ENCODE measurements at places on chromosomes 12 and 14.

GRCh38 chr12:92634202-92634601 lies 68.6 kb upstream of the PLEKHG7 start:
- no peak for DNase-seq

- DNase-seq: no peak
Measured at GRCh38 chr12:129530517-129530916, 373.3 kb downstream of the TMEM132D start.

- DNase-seq: no peak
Measured at GRCh38 chr14:89304561-89304960, 112.5 kb downstream of the FOXN3 start.

DNA sequence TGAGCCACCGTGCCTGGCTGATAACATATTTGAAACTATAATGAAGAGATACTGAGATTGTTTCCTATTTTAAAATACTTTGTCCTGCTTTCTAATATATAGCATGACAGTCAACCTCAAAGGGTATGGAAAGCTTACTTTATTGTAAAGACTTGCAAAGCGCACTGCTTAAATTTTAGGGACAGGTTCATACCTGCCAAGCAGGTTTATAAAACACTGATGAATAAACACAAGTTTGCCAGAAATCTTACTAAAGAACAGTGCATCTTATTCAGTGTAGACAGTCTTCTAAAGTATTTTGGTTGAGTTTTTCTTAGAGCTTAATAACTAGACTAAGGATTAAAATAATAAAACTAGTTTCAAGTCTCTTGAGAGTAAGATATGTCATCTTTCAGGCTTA lies 4.8 kb downstream of the C12orf71 start:
- DNase-seq: no peak

GRCh38 chr14:77045238-77046162 lies 17.0 kb upstream of the IRF2BPL start:
- no peak for DNase-seq

- no peak for DNase-seq
Measured at GRCh38 chr12:48943221-48943620, 14.1 kb downstream of the ARF3 start.

GRCh38 chr12:115752913-115753726 lies 524.4 kb downstream of the MED13L start:
- DNase-seq: no peak

GRCh38 chr12:11748903-11749302 lies 99.4 kb downstream of the ETV6 start:
- no peak for DNase-seq

DNA sequence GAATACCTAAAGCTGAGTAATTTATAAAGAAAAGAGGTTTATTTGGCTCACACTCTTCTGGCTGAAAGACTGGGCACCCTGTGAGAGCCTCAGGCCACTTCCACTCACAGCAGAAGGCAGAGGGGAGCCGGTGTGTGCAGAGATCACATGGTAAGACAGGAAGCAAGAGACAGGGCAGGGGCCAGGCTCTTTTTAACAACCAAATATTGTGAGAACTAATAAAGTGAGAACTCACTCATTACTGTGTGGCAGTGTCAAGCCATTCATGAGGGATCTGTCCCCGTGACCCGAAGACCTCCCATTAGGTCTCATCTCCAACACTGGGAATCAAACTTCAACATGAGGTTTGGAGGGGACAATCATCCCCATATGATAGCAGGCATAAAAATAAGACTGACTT lies 180.8 kb upstream of the DIO3 start:
- DNase-seq: no peak

GRCh38 chr14:90321891-90322290 lies 9.8 kb downstream of the NRDE2 start:
- DNase-seq: no peak

- DNase-seq: no peak
Measured at GRCh38 chr14:93046705-93047050, 69.0 kb downstream of the ITPK1 start.

DNA sequence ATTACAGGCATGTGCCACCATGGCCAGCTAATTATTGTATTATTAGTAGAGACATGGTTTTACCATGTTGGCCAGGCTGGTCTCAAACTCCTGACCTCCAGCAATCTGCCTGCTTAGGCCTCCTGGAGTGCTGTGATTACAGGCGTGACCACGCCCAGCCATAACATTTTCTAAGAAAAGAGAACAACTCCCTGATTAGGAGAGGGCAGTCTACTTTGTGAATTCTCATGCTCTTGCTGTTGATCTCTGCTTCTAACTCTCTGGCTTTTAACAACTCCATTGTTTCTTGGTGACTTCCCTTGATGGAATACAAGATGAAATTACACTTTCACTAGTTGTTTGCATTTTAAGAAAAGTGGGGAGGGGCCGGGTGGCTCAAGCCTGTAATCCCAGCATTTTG lies 33.6 kb downstream of the SSH1 start:
- DNase-seq: no peak

DNA sequence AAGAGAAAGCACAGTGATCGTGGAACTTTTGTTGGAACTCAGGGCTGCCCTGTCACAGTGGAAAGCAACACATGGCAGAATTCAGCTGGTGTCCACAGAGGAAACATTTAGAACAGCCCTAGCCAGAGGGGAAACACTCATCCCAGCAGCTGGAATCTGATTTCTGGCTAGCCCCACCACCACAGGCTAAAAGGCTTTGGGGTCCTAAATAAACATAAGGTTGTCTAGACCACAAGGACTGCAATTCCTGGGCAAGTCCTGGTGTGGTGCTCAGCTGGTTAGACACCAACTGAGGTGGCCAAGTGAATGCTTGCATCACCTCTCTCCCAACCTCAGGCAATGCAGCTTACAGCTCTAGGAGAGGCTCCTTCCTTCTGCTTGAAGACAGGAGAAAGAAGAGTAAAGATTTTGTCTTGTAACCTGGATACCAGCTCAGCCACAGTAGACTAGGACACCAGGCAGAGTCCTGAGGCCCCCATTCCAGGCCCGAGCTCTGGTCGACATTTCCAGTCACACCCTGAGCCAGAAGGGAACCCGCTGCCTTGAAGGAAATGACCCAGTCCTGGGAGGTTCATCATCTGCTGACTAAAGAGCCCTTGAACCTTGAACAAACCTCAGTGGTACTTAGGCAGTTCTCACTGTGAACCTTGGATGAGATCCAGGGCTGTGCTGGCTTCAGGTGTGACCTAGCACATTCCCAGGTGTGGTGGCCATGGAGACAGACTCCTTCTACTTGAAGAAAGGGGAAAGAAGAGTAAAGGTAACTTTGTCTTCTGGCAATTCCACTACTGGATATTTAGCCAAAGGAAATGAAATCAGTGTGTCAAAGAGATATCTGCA lies 85.4 kb upstream of the PLXNC1 start:
- DNase-seq: no peak

GRCh38 chr14:65243766-65244442 lies 141.6 kb upstream of the MAX start:
- DNase-seq: no peak

DNA sequence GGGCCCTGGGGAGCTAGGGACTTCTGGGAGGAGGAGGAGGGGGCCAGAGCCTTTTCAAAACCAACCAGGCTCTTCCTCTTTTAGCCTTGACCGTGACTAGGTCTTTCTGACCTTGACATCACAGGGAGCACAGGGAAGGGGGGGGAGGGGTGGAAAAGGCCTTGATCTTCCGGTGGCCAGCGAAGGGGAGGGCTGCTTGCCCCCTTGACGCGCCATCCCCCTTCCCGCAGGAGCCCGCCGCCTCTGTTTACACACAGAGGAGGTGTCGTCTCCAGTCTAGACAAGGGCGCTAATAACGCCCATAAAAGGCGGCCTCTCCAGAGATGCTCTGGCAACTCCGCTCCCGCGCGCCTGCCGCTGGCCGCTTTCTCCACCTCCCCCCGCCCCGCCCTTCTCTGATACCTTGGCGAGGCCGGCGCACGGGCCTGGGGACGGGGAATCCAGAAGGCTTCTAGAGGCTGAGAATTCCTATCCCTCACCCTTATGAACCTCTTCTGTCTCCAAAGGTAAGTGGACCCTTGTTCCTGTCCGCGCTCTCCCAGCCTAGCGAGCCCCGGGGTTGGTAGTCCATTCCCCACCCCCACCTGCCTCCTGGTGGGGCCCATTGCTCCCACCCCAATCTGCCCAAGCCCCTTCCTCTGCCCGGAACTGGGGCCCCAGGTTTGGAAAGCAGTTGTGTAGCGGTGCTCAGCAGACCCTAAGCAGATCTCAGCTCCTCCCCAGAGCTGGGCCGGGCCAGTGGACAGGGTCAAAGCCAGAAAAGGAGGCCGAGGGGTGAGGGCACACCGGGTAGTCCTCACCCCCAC lies 4.9 kb upstream of the HOXC12 start:
- DNase-seq: no peak

- DNase-seq: no peak
Measured at GRCh38 chr12:94743174-94743573, 92.8 kb upstream of the TMCC3 start.

- no peak for DNase-seq
Measured at GRCh38 chr12:122849352-122850047, 14.2 kb downstream of the HIP1R start.

DNA sequence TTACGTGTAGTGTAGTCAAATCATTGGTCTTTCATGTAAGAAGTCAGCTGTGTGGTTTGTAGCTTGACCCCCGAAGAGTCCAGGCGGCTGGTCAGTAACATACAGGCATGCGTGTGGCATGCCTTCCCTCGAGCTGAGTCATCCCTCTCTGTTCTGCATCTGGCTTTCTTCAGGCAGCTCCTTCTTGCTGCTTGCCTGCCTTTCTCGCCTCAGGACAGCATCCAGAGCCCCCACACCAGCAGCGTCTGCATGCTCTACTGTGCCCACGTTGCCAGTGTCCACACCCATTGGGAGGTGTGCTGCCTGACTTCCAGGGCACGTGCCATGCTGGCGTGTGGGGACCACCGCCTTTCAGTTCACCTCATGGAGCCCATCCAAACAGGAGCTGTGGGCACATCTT lies 96.8 kb downstream of the EP400 start:
- no peak for DNase-seq

GRCh38 chr12:46653311-46653710 lies 172.5 kb downstream of the SLC38A4 start:
- no peak for DNase-seq

DNA sequence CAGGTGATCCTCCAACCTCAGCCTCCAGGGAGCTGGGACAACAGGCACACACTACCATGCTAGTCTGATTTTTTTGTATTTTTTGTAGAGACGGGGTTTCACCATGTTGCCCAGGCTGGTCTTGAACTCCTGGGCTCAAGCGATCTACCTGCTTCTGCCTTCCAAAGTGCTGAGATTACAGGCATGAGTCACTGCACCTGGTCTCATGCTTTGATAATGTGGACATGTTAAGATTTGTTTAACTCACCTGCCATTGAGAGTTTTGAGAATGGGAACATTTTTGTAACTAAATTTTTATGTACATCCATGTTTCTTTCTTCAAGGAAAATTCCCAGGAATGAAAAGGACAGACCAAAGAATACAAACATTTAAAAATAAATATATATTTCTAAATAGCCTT lies 121.2 kb downstream of the MIPOL1 start:
- DNase-seq: no peak

GRCh38 chr12:119374635-119375034 lies 40.1 kb downstream of the CCDC60 start:
- no peak for DNase-seq

GRCh38 chr12:12606781-12607589 lies 4.7 kb upstream of the CREBL2 start:
- DNase-seq: no peak

GRCh38 chr14:104206281-104206904 lies 68.0 kb downstream of the KIF26A start:
- no peak for DNase-seq

- DNase-seq: no peak
Measured at GRCh38 chr14:35689000-35689460, 120.1 kb downstream of the RALGAPA1 start.

DNA sequence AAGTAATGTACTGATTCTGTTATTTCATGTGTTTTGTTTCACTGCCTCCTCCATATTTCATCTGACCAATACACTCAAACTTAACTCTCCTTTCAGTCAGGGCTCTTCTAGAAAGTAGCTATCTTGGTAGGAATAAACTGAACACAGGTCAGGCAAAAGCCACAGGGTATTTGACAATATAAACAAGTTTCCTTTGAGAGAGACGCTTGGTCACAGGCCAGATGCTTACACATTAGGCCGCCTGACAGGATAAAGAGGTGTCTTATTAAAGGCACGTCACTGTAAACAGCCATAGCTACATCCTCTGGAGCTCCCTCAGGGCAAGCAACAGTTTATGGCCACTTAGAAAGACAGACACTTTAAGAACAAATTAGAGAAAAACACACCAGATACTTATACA lies 607.5 kb downstream of the SLC6A15 start:
- DNase-seq: no peak

- DNase-seq: no peak
Measured at GRCh38 chr14:90058876-90059458, 2.8 kb upstream of the KCNK13 start.

GRCh38 chr12:22255097-22255496 lies 79.4 kb downstream of the ST8SIA1 start:
- DNase-seq: no peak

- no peak for DNase-seq
Measured at GRCh38 chr14:64501411-64502171, 2.0 kb downstream of the ZBTB25 start.

GRCh38 chr12:87283111-87283510 lies 746.1 kb downstream of the C12orf50 start:
- DNase-seq: no peak

All from NCI-H2081 treated with DMSO at 0.1 percent for 48 hours (cell line).